NCI-H1092 treated with DMSO at 0.1 percent for 48 hours (cell line): ENCODE measurements at places on chromosomes 13 and 19.

DNA sequence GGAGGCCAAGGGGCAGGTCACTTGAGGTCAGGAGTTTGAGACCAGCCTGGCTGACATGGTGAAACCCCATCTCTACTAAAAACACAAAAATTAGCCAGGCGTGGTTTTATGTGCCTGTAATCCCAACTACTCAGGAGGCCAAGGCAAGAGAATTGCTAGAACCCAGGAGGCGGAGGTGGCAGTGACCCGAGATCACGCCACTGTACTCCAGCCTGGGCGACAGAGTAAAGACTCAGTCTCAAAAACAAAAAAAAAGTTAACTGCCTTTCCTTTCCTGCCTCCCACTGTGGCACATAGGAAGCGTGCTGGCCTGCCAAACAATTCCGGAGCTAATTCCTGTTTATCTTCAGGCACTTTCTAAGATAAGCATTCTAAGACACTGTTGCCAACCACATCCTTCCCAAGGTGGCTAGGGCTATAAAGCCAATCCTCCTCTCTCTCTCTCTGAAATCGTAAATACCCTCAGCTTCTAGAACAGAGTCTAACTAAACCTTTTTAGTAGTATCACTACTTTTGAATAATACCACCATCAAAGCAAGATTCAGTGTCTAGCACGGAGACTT is 21.6 kb downstream of the SLC25A30 start:
- no peak for DNase-seq

GRCh38 chr13:37701972-37702371 is 103.4 kb upstream of the POSTN start:
- DNase-seq = no peak

GRCh38 chr13:77016888-77017623 is 9.9 kb downstream of the FBXL3 start:
- DNase-seq = no peak

GRCh38 chr13:52812941-52813340 is 35.5 kb downstream of the PCDH8 start:
- no peak for DNase-seq

DNA sequence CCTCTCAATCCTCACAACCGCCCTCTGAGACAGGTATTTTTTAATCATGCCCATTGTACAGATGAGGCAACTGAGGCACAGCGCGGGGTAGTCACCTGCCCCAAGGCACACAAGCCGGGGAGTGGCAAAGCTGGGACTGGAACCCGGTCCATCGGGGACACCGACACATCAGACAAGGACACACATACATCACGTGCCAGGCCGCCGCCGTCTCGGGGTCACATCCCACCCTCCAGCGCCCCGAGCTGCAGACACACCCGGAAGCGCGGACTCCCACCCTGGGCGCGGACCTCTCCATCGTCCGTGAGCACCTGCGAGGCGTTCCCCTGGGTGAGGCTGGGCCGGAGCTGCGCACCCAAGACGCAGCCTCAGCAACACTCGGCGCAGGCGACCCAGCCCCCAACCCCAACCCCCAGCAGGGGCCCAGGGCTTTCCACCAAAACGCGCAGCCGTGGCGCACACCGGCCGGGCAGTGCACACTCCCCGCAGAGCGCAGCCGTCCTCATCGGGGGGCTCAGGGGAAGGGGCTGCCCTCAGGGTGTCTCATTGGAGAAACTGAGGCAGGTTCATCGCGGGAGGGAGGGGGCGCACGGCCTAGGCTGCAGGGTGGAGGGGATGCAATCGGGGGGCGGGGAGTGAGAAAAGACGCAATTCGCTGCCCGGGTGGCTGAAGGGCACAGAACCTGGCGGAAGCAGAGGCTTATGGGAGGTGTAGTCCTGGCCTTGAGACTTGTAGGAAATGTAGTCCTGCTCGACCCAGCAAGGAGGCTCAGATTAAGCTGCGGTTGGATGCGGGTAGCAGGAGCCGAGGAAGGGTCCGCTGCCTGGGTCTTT is 1.9 kb upstream of the LMTK3 start:
- peak; percentile 42 for DNase-seq

GRCh38 chr13:78659450-78659730 is 435 bp upstream of the OBI1 start:
- DNase-seq = no peak
